RWPE1 (cell line): ENCODE measurements at places on chromosomes 13 and 19.
A peak's percentile ranks its signal among the peaks of the same experiment; 100 is the strongest.

GRCh38 chr13:25816239-25816638 is 235.6 kb downstream of the SHISA2 start:
- DNase-seq: no peak

DNA sequence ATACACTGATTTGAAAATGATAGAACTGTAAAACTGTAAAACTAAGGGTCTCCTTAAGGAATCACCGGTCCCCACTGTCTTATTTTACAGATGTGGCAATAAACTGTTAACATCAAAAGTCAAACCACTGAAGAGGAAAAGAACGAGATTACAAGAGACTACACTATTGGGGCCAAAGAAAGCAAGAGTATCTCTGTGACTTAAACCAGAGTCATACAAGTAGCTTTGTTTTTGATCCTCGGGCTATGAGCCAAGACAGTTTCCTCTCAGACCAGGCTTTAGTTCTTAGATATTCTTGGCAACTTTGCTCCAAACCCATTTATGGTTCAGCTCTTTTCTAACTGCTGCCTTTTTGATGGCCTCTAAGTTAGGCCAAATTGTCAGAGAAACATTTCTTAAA is 113.8 kb downstream of the TBC1D4 start:
- DNase-seq: no peak

DNA sequence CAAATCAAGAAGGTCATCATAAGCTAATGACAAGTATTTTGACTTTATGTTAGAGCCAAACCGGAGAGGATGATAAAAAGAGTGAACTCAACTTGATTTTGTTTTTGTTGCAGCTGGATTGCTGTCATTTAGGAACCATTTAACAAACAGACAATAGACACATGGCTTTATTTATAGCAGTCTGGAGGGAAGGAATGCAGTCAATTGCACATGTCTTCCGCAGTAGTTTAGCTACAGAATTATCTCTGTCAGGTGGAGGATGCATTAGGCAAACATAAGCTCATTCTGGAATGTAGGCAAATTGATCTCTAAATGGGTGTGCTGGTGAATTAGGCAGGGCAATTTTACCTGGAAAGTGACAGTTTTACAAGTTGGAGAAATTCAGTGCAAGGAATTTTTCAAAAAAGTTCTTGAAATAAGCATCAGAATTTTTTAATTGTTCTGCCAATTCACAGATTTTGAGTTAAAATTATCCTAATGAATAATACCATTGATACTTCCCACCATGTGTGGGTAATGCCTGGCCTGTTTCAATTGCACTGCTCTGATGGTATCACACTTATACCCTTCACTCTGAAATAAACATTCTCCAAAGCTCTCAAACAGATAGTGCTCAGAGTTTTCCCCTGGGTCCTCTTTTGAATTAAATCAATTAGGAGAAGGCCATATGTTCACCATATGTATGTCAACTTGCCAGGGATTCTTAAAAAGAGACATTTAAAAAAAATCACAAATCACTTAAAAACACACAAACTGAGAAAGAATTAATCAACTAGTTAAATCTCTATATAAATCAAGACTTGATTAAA is 318.3 kb downstream of the NDFIP2 start:
- no peak for DNase-seq

DNA sequence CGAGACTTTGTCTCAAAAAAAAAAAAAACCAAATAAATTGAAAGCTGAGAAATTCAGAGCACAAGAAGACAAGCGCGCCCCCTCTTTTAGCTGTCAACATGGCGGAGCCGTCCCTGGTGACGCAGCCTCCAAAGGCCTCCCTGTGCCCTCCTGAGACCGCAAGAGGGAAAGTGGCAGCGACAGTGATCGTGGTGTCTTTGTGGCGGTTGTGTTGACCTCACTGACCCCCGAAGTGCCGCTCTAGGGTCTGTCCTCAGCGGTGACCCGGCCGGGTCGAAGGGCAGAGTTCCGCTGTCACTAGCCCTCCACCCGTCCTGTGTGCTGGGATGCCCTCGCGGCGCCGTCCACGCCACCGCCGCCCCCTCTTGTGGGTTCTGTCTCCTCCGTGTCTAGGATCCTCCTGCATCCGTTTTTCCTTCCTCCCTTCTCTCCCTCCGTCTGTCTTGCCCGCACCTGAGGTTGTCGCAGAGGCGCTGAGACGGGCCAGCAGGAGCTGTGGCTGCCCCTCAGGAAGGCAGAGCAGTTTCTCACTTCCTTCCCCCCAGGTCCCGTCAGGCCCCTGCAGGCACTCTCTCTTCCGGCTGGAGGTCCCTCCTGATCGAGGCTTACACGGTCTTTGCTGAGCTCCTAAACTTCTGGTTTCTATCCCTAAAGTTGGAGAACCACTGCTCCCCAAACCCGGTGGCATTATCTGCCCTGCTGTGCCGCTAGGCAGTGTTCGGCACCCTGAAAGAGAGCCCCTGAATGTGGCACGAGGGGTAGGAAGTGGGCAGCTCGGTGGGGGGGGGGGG is 7.2 kb downstream of the UHRF1 start:
- no peak for DNase-seq

DNA sequence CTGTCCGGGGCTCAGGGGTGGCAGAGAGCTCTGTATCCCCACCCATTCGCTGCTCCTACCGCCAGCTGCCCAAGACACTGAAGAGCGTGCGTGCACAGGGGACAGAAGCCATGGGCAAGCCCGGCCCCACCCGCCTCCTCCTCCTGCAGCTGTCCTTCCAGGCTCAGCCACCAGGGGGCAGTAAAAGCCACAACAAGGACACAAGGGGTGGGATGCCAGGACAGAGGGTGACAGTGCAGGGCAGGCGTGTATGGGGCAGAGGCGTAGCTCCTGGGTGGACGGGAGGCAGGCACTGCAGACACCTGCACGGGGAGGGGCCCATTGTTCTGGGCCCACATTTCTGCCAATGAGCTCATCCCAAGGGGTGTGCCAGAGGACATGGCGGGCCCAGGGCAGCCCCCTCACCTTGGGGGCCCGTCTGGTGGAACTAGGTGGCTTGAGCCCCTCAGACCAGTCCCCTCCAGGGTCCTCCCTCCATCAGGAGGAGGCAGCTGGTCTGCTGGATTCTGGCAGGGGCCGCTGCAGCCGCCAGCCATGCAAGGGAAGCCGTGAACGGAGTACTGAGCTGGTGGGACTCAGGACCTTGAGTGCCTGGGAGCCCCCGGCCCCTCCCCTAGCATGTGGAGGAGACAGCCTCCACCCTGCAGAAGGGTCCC is 61.2 kb downstream of the MLLT1 start:
- DNase-seq: peak; percentile 70

DNA sequence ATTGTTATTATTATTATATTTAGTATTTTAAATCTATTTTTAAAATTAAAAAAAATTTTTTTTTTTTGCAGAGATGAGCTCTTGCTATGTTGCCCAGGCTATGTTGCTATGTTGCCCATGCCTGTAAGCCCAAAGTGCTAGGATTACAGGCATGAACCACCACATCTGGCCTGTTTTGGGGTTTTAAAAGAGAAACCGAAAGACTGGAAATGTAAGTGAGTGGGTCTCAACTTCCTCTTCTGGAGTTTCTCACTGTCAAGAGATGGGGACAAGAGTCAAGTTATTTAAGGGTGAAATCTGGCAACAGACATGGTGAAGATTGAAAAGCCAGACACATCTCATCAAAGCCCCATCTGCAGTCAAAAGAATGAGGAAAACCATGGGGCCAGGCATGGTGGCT is 4.2 kb upstream of the OR7G3 start:
- DNase-seq: no peak
